ENCODE measurements at places on chromosomes 13 and 19. TPM values are rescaled to one million over a fixed set of nuclear protein-coding genes. Genes with fewer than 3 reads are reported as not detected.

DNA sequence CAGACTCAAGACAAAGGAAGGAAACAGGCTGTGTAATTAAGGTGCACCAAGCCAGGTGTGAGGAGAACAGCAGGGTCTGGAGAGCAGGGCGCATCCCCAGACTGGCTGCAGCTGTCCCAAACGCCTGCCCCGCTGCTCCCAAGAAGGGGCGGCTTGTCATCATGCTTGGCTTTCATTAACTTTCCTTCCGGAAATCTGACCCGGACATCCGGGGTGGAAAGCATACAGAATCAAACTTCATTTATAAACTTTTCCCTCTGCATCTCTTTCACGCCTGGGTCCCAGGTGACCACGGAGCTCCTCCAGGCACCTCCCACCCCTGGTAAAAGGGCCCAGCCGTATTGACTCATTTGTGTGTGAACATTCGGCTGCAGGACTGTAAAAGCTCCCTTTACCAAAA, 31.7 kb downstream of the TSHZ3 start:
- DNase-seq, result no peak
- H3K27me3 ChIP-seq, result no peaks in the 10 kb centered on the region
- H3K4me3 ChIP-seq, result no peak overlapping the region
- no peaks in the 10 kb centered on the region for H3K4me1 ChIP-seq
- no peak overlapping the region for H3K27ac ChIP-seq
- H3K36me3 ChIP-seq, result peaks cover 7% of the 10 kb centered on the region

DNA sequence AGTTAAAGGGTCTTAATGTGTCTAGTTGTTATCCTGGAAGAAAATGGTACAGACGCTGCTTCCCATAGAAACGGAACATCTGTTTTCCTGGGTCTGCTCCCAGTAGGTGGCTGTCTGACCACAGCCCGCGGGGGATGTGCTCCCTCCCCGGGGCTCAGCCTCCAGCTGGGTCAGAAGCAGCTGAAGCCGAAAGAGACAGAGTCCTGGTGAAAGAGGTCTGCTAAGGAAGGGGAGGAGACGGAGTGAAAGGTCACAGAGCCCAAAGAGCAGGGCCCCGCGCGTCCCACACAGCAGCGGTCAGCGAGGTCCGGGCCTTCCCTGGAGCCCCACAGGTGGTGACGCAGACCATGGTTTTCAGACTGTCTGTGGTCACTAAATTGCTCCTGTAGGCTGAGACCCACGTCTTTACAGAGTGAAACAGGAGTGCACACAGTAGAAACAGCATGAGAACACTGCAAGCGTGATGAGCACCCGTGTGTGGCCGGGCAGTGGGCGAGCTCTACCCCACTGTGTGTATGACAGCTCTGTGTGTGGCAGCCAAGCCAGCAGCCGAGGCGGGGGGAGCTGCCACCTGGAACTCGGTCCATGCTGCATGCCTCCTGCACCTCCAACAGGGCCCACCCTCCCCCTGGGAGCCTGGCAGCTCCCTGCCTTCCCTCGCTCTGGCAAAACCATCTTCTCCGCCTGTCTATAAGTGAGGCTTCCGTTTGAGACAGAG, 52.0 kb upstream of the C13orf46 start:
- no peaks in the 10 kb centered on the region for H3K4me1 ChIP-seq
- H3K36me3 ChIP-seq, result peaks cover 25% of the 10 kb centered on the region
- H3K27me3 ChIP-seq, result no peaks in the 10 kb centered on the region

COL4A2 gene
- total RNA-seq, result 54.6 TPM

USHBP1 gene
- total RNA-seq, result not detected

DNA sequence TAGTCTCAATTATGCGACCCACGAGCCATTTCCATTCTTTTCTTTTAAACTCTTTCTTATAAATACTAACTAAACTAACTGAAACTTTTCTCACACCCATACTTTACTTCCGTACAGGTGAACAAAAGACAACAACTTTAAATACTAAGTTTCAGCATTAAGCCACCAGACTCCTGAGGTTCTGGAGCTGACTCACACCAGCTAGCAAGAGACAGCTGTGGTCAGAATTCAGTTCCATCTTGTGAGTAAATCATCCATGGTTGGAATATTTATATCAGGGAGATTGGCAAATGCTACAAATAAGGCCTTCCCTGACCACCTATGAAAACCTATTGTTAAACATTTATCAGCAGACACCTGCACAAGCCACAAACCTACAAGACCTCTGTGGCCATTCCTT, 897.0 kb downstream of the EFNB2 start:
- H3K4me1 ChIP-seq, result peaks cover 10% of the 10 kb centered on the region
- H3K4me3 ChIP-seq, result no peak overlapping the region
- H3K27me3 ChIP-seq, result no peaks in the 10 kb centered on the region
- DNase-seq, result no peak
- H3K27ac ChIP-seq, result no peak overlapping the region

GRCh38 chr19:35253316-35254286, 4.8 kb downstream of the LSR start:
- peaks cover 52% of the 10 kb centered on the region for H3K36me3 ChIP-seq
- H3K4me3 ChIP-seq, result no peak overlapping the region
- no peak overlapping the region for H3K27ac ChIP-seq
- H3K27me3 ChIP-seq, result no peaks in the 10 kb centered on the region
- peaks cover 7% of the 10 kb centered on the region for H3K4me1 ChIP-seq

ATP7B gene
- total RNA-seq, result 5.3 TPM

DNA sequence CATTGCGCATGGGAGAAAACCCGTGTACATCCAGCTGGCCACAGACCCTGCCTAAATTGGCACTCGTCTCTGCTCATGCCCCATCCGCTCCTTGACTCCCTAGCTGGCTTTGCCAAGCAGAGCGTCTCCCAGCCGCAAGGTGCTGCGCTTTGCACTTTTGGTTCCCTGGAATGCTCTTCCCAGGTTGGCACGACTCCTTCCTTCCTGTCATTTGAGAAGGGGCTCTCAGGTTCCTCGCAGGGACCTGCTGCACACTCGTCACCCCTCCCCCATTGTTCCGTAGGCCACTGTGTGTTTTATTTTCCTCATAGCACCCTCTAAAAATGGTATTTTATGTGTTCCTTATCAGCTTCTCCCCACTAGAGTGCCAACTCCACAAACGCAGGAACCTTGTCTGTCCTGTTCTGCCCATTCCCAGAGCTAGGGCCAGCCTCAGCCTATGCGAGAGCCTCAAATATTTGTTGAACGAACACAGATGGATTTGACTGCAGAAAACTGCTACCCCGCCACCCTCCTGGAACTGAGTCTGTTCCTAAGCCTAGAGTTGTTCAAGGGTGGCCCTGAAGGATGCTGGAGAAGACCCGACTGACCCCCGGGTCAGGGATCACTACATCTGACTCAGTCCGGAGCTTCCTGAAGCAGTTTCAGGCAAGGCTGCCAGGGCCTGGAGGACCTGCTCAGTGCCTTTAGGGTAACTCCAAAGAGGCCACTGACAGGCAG, 8.4 kb upstream of the CEBPA start:
- H3K27ac ChIP-seq, result peak overlapping the region; percentile 78
- H3K27me3 ChIP-seq, result no peaks in the 10 kb centered on the region
- H3K4me3 ChIP-seq, result no peak overlapping the region
- H3K4me1 ChIP-seq, result no peaks in the 10 kb centered on the region
- no peaks in the 10 kb centered on the region for H3K36me3 ChIP-seq

GRCh38 chr19:16342002-16342715, 17.5 kb downstream of the KLF2 start:
- peaks cover 6% of the 10 kb centered on the region for H3K36me3 ChIP-seq
- no peaks in the 10 kb centered on the region for H3K27me3 ChIP-seq
- no peak overlapping the region for H3K4me3 ChIP-seq
- peaks cover 8% of the 10 kb centered on the region for H3K4me1 ChIP-seq
- no peak for DNase-seq

Data from MCF 10A (cell line).